A549 treated with DMSO at 1 μM for 4 hours (cell line): ENCODE measurements at places on chromosomes 6 and 20. TPM values are rescaled to one million over a fixed set of nuclear protein-coding genes. Genes with fewer than 3 reads are reported as not detected.

Gene LCA5
- total RNA-seq = 0.59 to 1.3 TPM (median 1.0 TPM) in 5 replicates

Gene TRIM10
- total RNA-seq = not detected in 5 replicates

Gene MAP3K5
- total RNA-seq = 2.3 to 3.9 TPM (median 3.5 TPM) in 5 replicates

Gene UNC5CL
- 0.28 to 0.38 TPM (median 0.33 TPM) in 5 replicates for total RNA-seq

Gene MCUR1
- 8.4 to 15.7 TPM (median 14.3 TPM) in 5 replicates for total RNA-seq

Gene AGER
- 1.4 to 2.3 TPM (median 2.1 TPM) in 5 replicates for total RNA-seq

Gene SLC35D3
- 0.03 to 0.10 TPM (median 0.05 TPM) in 5 replicates for total RNA-seq

Gene NKX2-4
- 0.03 to 0.08 TPM (median 0.07 TPM) in 3 of 5 replicates, not detected in the others for total RNA-seq

Gene HMGN4
- total RNA-seq = 60.4 to 78.0 TPM (median 75.5 TPM) in 5 replicates

Gene TBC1D32
- 1.00 to 1.8 TPM (median 1.4 TPM) in 5 replicates for total RNA-seq
